Left colon (tissue), 2 donors: ENCODE measurements at places on chromosomes 13 and 19. TPM values are rescaled to one million over a fixed set of nuclear protein-coding genes. Genes with fewer than 3 reads are reported as not detected.
A peak's percentile ranks its signal among the peaks of the same experiment; 100 is the strongest.

The CERS1 gene
- total RNA-seq = 0.59 TPM

The C13orf42 gene
- total RNA-seq = not detected

The IFNL1 gene
- total RNA-seq = not detected

The TIMM50 gene
- total RNA-seq = 40.8 TPM

The ZNF792 gene
- 6.4 TPM for total RNA-seq

DNA sequence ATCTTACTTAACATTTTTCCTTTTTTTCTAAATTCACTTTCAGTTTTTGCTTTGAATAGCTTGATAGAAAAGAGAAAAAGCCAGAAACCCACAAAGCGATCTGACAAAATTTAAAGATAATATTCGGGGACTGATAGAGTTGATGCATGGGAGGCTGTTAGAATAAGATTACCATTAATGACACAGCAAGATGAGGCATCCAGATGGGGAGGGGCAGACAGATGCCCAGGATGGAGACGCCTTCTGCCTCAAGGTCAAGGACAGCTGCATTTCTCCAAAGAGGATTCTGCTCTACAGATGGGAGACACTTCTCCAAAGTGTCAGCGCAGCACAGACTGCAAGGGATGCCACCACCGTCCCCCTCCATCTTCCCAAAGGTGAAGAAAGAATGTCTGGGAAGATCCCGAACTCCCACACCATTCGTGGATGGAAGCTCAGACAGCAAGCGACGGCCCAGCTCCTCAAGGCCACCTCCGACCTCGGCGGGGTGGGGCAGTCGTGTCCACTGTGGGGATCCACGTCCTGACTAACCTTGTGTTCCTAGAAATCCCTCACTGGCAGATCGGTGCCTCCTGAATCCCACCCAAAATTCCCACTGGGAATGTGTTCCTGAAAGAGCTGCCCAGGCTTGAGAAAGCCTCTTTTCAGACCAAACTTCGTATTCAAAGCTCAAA is 32.9 kb downstream of the NAXD start:
- DNase-seq = no peak

- no peak for DNase-seq
Observed at GRCh38 chr19:46391296-46392251, 21.8 kb downstream of the CCDC8 start.

DNA sequence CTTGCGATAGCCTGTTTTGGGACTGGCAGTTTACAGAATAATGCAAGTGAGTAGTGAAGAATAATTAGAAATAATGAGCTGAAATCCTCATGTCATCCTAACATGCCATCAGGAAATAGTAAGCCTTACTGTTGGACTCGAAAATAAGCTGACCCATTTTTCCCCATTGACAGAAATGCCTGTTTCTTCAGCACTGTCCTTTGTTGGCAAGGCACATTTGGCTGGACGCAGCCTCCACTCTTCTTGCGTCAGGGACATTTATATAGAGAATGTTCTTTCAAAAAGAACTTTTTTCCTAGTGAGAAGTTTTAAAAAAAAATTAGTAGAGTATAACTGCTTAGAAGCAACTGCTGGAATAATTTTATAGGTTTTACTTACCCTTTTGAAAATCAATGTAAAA is 47.1 kb downstream of the ARHGAP35 start:
- no peak for DNase-seq

- DNase-seq = peak; percentile 35
Observed at GRCh38 chr19:49930483-49931011, 1.2 kb upstream of the NUP62 start.

DNA sequence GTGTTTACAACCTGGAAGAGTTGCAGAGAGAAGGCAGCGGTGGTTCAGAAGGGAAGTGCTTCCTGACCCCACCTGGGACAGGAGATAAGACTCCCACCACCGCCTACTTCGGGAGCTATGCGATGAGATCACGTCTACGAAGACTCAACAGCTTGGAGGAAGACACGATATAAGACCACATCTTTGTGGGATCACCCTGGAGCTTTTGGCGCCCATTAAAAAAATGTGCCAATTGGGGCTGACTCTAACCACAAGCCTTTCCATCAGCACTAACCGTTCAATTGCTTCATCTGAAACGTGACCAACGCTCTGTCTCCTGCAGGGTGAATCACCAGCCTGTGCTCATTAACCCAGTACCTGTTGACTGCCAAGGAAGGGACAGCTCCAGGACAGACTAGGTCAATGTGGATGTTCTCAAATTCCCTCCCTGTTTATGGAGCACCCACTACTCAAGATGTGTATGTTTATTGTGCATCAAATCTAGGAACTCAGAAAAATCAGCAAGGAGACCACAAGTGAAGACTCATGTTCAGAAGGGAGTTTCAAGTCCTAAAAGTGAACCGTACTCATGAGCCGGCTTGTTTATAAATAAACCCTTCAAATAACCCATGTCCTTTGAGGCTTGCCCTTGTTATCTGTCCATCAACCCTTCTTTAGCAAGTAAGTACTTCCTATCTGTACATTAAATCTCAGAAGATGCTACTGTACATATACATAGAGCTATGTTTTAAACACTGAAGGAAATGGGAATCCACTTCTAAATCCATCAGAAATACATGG is 67.5 kb downstream of the LATS2 start:
- no peak for DNase-seq

GRCh38 chr19:46639358-46640182 is 3.6 kb upstream of the GNG8 start:
- peak; percentile 46 for DNase-seq

DNA sequence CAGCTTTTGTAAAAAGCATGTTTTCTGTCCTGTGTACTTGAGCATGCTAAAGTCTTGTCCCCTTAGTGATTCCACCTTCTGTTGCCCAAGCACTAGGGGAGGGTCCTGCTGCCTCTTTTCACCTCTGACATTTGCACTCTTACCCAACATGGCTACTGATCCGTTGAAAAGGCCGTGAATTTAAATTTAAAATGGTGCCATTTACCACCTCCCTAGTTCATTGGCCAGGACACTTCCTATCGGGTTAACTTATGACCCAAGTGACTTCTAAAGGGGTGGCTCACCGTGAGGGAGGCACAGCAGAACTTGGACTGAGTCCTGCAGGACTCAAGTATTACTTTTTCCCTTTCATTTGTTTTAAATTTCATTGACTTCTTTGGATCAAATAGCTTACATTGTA is 33.3 kb upstream of the CEACAM21 start:
- no peak for DNase-seq

DNA sequence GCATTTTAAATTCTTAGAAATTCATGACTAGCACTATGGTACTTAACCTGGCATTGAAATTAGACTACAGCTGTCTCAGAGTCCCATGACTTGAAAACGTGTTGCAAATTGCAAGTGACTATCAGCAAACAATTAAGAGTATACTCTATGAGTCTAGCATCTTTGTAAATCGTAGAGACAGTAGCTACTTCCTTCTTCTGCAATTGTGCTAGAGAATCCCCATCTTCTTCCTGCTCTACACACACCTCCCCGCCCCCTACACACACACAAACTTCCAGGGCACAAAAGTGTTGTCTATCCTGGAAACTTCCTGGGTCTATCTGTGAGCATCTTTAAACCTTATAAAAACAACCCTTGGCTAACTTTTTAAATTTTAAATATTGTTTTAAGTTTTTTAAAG is 35.2 kb upstream of the MIR17HG start:
- DNase-seq = no peak

DNA sequence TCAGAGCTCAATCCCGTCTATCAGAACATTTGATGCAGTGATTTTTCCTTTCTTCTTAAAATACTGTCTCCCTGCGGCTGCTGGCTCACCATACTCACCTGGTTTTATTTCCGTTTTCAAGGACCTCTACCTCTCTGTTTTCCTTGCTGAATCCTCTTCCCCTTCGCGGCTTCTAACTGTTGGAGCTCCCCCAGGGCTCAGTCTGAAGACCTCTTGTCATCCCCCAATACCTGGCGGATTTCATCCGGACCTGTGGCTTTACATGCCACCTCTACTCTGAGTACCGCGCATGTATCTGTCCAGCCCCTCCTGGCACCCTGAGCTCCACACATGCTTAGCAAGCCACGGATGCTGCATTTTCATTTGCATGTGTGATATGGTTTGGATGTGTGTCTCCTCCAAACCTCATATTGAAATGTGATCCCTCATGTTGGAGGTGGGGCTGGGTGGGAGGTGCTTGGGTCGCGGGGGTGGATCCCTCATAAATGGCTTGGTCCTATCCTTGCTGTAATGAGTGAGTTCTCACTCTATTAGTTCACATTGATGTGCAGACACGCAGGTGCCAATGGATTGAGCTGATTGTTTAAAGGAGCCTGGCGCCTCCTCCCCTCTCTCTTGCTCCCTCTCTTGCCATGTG is 106.2 kb upstream of the LSM14A start:
- DNase-seq = no peak

GRCh38 chr19:13817018-13817614 is 21.9 kb downstream of the ZSWIM4 start:
- DNase-seq = peak; percentile 87

DNA sequence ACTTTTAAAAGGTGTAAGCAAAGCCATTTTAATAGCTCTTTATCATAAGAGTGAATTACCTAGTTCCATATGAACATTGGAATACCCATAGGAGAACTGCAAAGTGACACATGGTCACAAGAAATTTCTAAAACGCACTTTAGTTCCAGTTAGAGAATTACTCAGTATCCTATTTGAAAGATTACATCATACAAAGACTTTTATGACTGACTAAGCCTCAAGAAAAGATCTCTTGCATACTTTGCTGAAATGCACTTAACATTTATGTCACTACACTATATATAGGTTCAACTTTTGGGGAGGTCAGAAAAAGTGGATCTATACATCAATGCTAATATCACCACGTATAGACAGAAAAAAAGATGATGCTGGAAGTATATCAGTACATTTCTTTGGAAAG is 7.1 kb downstream of the PCDH9 start:
- no peak for DNase-seq

GRCh38 chr19:8045872-8046568 is 6.5 kb upstream of the CCL25 start:
- DNase-seq = no peak

GRCh38 chr13:99421758-99422585 is 79.3 kb upstream of the TM9SF2 start:
- no peak for DNase-seq

DNA sequence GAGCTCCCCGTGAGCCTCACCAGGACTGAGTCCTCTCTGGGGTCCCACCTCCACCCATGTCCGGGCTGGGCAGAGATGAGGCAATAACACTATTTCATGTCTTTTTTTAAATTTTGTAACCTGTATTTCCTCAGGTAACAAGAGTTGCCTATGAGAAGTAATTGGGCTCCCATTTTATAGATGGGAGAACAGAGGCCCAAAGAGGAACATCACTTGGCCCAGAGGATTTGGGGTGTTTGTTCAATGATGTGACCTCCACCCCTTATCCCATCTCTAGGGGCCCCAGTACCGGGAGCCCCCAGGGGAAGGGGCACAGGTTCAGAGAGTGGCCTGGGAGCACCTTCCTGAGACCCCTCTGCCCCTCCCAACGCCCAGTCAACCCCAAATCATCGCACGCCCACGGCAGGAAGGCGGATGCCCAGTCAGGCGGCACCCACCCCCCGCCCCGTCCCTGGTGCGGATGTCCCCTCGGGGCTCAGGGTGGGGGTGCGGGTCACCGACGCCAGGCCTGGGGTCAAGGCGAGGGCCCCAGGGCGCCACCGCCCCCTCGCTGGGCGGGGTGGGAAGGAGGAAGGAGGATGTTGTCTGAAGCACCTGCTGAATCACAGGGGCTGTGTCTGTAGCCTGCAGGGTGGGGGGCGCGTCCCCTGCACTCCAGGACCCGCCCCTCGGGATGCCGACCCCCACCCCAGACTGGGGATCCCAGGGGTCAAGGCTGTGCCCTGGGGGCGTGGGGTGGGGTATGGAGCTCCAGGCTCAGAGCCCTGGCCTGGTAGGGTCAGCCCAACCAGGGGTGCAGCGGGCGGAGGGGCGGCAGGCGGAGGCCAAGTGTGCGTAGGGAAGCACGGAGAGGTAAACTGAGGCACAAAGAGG is 9.0 kb upstream of the CIRBP start:
- no peak for DNase-seq

DNA sequence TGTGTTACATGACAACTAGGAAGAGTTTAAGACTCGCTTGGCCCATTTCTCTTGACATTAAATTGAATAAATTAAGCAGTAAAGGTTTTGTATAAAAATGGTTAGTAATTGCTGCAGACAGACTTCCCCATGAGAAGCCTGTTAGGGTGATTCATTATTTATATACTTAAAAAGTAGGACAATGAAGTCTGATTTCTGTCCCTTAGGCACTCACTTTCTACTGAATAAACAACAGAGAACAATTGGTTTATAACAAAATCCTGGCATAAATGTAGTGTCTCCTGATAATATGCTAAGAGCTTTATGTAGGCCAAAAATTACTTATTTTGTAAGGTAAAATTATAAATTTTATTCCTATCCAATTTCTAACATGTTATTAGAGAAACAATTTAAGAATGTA is 2138.5 kb upstream of the PCDH20 start:
- no peak for DNase-seq

DNA sequence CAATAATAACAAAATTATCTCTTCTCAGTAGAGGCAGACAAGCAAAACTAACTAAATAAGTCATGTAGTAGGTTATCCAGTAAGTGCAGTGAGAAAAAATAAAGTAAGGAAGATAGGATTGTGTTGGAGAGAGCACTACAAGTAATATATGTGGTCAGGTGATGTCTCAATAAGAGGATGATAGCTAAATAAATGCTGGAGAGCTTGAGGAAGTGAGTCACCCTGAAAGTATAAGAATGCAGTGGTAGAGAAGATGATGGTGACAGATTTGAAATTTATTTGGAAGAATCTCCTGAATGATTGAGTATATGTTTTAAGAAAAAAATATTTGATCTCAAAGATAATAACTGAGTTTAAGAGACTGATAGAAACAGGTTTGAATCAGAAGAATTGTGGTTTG is 152.2 kb upstream of the PRR20A start:
- no peak for DNase-seq

GRCh38 chr19:36420961-36421748 is 2.7 kb upstream of the ZFP82 start:
- DNase-seq = no peak

DNA sequence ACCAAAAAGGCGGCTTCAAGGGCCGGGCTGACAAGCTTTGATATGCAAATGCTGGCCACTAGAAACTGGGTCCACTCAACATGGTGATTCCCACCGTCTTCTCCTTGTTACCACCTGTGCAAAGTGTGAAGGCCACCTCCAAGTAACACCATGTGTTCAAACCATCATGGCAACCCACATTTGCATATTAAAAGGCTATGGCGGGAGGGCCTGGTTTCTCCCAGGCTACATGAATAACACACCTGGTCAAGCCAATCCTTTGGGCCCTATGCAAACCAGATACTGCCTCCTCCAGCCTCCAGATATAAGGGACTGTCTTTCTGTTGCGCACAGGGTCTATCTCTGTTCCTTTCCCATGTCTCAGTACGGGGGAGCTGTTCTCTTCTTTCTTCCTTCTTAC is 36.6 kb upstream of the ZSCAN5A start:
- DNase-seq = no peak

GRCh38 chr13:44710576-44710975 is 134.4 kb upstream of the TSC22D1 start:
- DNase-seq = no peak
